ENCODE measurements at places on chromosomes 5 and 9.
A peak's percentile ranks its signal among the peaks of the same experiment; 100 is the strongest.

DNA sequence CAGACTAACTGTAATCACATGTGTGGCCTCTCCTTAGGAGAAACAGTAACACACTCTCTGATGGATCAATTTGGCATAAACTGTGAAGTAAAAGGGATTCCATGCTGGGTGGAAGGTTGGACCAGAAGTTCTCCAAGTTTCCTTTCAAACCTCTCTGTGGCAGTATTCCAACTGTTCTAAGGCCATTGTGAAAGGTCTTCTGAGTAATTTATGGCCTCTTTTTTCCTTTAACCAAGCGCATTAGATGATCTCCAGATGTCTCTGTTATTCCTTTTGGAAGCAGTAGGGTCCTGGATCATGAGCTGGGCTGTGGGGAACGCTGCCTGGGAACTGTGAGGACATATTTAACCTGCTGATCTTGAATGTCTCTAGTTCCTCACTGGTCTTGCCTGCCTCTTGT lies 80.6 kb upstream of the IL6ST start:
- DNase-seq = no peak

DNA sequence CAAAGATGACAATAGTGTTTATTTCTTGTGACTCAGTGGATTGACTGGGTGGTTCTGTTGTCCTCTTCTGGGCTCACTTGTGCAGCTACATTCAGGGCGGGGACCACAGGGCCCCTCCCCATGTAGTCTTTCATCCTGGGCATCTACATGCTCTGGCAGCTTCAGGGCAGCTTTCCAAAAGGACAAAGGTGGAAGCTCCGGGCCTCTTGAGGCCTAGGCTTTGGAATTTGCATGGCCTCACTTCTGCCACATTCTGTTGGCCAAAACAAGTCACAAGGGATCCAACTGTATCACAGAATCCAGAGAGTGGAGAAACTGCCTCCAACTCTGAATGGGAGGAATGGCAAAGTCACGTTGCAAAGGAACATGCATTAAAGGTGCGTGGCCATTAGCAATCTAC lies 64.3 kb downstream of the ARHGAP26 start:
- DNase-seq = no peak

DNA sequence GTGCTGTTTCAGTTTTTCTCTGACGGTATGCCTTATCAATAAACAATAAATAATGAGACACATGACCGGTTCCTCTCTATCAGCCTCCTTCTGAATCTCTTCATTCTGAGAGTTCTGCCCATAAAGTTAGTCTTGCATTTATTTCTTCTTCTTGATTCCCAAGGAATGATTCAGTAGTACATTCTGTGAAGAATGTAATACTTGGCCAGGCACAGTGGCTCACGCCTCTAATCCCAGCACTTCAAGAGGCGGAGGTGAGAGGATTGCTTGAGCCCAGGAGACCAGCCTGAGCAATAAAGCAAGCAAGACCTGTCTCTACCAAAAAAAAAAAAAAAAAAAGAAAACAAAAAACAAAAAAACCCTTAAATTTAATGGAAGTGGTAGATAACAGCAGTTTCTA lies 53.9 kb downstream of the PAM start:
- DNase-seq = no peak

GRCh38 chr9:107492381-107492970 lies 2.9 kb upstream of the KLF4 start:
- DNase-seq = no peak

DNA sequence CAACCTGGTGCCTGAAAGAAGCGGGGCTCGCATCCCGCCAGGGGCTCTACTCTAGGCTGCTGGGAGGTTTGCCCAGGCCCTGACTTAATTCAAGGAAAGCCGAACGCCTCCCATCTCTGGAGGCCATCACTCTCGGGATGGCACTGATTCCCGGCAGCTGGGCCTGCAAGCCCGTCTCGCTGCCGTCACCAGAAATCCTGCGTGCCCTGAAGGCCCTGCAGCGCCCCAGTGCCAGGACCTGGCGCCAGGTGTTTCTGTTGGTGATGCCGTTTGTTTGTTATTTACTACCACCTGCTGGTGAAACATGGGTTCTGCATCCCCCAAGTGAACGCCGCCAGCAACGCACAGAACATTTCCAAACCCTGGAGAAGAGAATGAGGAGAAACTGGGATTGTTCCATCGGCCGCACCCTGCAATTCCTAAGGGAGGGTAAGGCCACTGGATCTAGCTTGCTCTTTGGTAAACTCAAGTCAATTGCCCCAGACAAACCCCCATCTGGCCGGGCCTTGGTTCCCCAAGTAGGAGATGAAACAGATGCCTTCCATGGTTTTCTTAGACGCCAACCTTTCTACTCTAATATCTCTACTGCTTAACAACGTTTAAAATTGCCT lies 77.9 kb downstream of the AK8 start:
- DNase-seq = peak; percentile 21

GRCh38 chr5:151719228-151720000 lies 32.7 kb upstream of the SPARC start:
- DNase-seq = no peak

- peak; percentile 47 for DNase-seq
These were observed 1.3 kb downstream of the NOTCH1 start for GRCh38 chr9:136544548-136544963.

GRCh38 chr5:114255260-114255659 lies 106.6 kb upstream of the KCNN2 start:
- DNase-seq = no peak

- no peak for DNase-seq
These were observed 648.0 kb downstream of the IRX1 start for GRCh38 chr5:4243479-4244264.

DNA sequence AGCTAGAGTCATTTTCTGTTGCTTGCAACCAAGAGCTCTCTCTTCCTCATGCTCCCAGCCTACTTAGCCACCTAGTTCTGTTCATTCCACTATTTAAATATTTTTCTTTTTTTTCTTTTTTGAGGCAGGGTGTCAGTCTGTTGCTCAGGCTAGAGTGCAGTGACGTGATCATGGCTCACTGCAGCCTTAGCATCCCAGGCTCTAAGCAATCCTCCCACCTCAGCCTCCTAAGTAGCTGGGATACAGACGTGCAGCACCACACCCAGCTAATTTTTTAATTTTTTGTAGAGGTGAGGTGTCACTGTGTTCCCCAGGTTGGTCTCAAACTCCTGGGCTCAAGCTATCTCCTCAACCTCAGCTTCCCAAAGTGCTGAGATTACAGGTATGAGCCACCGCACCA lies 5.1 kb upstream of the F12 start:
- DNase-seq = no peak

DNA sequence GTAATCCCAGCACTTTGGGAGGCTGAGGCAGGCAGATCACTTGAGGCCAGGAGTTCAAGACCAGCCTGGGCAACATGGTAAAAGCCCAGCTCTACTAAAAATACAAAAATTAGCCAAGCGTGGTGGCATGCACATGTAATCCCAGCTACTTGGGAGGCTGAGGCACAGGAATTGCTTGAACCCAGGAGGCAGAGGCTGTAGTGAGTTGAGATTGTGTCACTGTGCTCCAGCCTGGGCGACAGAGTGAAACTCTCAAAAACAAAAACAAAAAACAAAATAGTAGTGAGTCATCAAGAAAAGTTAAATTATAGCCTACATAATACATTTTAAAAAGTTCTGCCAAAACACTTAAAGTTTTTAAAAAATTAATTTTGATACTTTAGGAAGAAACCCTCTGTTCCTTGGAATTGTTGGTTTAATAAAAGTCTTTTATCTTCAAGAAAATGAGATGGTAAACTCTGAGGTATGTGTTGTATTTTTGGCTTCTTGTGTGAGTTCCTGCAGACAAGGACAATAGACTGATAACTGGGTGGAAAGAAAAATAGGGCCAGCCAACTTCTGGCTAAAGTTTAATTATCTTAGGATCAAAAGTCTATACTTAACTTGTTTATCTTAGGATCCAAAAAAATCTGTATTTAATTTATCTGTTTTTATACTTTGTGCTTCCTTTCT lies 9.3 kb downstream of the RUSC2 start:
- DNase-seq = no peak

DNA sequence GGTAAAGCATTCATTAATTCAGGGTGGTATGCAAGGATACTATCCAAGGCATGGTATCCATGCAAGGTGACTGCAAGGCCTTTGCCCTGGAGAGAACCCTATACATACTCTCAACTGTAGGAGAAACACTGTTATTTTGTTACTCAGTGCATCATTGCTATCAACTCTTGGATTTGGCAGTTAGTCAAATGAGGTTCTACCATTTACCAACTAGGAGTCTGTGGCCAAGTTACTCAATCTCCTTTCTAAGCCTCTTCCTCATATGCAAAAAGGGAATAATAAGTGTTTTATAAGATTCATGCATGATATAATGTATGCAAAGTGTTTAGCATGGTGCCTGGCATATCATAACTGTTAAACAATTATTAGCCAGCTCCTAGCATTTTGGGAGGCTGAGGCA lies 4.0 kb downstream of the PCDHGC3 start:
- DNase-seq = no peak

DNA sequence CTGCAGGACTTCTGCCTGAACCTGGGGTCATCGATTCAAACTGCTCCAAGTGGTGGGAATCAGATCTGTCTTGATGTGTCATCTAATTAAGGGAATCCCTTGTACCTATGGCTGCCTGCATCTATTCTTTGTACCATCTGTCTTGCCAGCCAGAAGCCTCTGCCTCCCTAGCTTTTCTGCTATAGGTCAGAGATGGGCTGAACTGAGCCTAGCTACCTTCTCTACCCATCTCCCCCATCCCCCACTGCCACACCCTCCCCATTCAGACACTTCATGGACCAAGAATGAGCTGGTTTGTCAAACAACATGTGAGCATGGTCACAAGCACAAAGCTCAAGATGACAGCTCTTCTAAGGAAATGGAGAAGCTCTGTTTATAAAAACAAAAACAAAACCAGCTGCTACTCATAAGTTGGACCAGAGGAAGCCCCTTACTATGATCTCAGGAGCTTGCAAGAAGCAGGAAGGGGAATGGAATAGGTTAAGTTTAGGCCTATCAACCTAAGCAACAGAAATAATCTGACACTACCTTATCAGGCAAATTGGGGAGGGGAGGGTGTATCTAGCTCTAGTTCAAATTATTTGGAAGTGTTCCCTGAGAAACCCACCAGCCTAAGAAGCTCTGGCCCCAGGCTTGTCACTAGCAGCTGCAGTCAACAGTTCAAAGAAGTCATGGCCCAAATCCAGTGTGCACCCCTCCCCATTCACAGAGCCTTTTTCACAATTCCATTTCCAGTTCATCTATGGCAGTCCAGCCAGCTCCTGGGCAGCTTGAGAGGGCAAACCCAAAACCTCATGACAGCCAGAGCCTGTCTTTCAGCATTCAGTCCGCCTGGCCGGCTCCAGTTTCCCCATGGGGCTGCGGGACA lies 29.9 kb downstream of the SKP1 start:
- no peak for DNase-seq

DNA sequence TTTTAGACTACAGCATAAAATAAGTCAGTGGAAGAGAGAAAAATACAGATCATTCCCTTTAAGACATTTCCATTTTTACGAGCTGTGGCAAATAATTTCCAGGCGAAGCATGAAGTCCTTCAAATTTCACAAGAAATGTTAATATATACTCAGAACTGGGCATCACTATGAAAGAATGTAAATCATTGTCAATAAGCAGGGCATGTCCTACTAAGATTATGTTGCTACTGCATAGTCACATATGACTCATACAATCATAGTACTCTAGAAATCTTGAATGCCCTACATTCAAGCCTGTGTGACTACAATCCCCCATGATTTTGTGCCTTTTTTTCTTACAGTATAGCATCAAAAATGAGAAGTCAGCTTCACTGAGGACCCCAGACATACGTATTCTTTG lies 485.2 kb upstream of the FTMT start:
- DNase-seq = no peak

GRCh38 chr9:21684231-21684630 lies 118.2 kb upstream of the MTAP start:
- DNase-seq = no peak

GRCh38 chr9:124894741-124895170 lies 32.8 kb downstream of the ARPC5L start:
- no peak for DNase-seq

DNA sequence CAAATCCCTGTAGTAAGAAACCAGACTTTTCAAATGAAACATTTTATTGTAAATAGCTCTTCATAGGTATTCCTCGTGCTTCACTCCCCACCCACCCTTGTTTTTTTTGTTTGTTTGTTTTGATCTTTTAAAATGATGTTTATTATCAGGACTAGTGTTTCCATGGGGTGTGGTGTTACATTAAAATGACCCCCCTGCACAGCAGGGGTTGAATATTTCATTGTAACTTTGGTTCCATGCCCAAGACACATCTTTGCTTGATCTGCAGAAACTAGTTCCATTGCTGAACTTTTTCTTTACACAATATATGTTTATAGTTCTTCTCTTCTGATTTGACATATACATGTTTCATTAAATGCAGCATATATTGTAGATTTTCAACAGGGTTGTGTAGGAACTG lies 81.3 kb upstream of the DPYSL3 start:
- DNase-seq = no peak

GRCh38 chr9:12759761-12760160 lies 15.1 kb upstream of the LURAP1L start:
- no peak for DNase-seq

DNA sequence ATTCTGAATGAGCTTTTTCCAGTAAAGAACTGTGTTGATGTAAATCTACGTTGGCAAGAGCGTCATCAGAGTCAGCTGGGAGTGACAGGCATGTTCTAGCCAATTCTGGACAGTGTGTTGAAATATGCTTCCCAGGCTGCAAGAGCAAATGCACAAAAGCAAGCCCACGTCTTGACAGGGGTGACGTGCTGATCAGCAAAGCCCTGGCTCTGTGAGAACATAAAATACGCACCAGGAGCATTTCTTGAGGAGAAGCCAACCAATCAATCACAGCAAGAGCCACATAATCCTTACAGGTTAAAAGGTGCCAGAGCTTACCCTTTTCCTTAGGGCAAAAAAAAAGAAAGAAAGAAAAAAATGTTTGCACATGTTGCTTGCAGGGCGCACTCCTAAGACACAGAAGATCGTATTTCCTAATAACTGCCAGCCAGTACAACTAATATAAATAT lies 148.1 kb downstream of the PDE4D start:
- no peak for DNase-seq

DNA sequence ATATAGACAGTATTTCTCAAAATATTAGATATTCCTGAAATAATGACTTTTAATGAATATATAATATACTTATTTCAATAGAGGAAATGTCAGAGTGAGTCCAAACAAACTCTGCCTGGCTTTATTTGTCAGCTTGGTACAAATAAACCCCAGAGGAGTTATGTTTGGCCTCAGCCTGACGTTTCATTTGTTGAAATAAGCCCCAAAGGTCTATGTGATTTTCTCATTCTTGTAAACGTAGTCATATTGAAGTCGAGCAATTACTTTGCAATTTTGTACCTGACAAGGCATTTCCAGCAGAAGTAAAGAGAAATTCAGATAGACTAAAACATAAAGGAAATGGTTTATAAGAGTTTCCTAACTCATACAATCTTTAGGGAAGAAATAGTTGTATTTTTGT lies 57.9 kb downstream of the MCCC2 start:
- no peak for DNase-seq

- DNase-seq = no peak
These were observed 22.4 kb upstream of the MRNIP start for GRCh38 chr5:179880848-179881590.

DNA sequence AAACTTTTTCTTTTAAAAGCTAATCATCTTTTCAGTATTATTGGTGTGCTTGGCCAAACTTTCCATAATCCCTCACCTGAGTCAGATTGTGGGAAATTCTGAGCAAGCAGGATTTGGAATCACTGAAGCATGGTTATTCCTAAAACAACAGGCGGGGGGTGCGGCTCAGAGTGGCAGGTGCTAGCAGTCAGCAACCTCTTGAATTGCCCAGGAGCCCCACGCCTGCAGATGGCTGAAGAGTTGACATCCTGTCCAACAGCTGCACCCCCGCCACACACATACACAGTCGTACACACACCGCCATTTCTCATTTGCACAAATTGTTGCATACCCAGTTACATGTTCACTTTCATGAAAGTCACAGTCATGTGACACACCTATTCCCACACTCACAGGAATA lies 96.6 kb downstream of the LHX2 start:
- no peak for DNase-seq
